AG20443 (cell line): ENCODE measurements at places on chromosomes 4 and X.

DNA sequence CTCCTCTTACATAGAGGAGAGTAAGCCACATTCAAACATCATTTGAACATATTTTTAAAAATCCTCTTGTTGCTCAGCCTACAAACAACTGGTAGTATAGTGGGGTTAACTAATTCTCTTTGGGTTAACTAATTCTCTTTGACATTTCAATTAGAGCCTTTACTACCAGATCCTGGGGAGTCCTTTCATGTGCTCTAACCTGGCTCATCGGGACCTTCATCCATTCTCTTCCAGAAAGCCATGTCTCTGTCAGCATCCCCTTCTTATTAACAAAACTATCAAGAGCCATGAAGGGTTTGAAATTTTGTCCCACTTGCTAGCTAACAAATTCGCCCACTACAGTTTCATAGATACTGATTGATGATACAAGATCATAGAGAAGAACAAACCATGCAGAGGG is 349.8 kb upstream of the PABPC4L start:
- no peak for DNase-seq

DNA sequence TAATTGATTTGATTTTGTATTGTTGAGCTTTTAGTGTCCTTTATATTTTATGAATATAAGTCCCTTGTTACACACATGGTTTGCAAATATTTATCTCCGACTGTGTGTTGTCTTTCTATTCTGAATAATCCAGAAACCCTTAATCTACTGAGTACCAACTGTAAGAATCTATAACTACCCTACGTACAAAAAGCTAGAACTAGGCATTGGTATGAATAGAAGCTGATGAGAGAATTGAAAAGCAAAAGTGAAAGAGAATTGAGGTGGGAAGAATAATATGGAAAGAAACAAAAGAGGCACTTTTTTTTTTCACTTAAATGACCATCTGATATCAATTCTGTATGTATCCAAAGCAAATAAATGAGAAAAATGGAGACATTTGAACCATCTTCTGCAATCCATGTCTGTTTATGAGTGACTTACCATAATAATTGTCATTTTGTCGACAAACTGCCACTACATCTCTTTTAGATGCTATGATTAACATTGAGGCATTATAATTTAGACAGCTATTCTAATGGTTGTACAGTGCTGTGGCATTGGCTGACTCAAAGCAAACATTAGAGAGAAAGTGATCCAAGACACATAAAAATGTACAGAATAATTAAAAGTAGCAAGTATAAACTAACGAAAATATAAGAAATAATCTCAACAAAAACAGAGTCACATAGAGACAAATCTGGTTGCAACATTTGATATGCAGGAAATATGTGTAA is 1516.6 kb upstream of the AGA start:
- DNase-seq: no peak

DNA sequence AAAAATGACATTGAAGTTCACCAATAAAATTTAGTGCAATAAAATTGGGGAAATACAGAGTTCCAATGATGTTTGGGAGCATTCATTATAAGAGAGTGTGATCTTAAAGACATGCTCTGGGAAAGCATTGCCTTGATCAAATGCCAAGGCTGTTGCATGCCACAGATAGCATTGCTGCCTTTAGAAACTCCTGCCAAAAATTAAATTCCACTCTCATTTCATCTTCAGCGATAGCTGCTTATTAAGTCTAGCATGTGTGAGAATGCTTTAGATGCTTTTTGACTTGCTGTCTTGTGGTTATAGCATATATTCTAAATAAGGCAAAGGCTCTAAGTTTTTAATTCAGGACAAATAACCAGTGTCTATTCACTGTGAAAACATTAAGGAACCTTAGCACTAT is 49.3 kb downstream of the NPNT start:
- peak; percentile 71 for DNase-seq

- no peak for DNase-seq
Observed at GRCh38 chrX:141214196-141214595, 28.1 kb downstream of the SPANXC start.

- DNase-seq: peak; percentile 58
Observed at GRCh38 chr4:87819281-87819919, 13.4 kb upstream of the MEPE start.

- DNase-seq: no peak
Observed at GRCh38 chrX:155967653-155968325, 29.7 kb upstream of the IL9R start.
